ENCODE measurements at places on chromosomes 2 and 18.

- DNase-seq = no peak
Observed at GRCh38 chr2:205719847-205720246, 37.5 kb downstream of the NRP2 start.

DNA sequence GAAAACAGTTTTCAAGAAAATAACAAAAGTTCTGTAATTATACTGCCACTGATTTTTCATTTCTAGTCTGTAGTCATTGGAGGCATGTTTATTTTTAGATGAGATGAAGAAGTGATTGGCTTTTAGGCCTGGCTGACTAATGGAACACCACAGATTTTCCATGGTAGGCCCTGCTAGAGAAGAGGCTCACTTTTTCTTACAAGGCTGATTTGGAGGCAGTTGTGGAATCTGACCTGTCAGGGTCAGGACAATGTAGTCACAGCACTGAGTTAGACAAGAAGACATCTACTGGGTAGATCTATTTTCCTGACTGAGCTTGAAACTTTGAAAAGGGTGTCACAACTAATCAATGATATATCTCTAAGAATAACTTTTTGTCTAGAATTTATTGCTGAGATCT lies 43.9 kb downstream of the KDM3A start:
- no peak for DNase-seq

DNA sequence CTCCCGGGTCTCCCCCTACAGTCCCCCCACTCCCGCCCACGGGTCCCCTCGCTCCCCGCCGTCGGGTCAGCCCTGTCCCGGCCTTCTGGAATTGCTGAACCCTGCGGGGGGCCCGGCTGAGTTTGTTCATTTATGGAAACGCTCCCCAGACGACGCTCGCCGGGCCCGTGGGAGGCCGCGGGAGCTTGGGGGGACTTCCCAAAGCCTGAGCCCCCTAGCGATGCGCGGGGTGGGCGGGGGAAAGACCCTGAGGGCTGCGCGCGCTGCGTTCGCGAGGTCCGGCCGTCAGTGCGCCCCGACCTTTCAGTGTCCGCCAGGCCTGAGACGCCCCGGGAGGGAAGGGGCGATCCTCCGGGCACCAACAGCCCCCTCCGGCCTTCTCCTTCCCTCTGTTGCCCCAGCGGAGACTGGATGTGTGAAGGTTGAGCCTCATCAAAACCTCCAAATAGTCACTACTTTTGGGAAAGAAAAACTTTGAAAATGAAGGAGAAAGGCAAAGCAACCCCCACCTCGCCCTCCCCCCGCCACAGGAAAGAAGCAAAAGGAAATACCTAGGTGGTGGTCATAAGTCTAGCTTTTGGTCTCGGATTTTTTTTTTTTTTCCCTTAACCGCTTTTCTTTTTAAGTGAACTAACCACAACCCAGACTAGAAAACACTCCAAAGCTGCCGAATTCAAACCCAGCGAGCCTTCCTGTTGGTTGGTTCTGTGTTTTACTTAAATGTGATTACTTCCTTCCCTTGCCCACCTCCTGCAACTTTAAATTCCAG lies 509 bp upstream of the CYS1 start:
- peak; percentile 47 for DNase-seq

GRCh38 chr2:138125306-138126288 lies 161.3 kb downstream of the HNMT start:
- DNase-seq = no peak

DNA sequence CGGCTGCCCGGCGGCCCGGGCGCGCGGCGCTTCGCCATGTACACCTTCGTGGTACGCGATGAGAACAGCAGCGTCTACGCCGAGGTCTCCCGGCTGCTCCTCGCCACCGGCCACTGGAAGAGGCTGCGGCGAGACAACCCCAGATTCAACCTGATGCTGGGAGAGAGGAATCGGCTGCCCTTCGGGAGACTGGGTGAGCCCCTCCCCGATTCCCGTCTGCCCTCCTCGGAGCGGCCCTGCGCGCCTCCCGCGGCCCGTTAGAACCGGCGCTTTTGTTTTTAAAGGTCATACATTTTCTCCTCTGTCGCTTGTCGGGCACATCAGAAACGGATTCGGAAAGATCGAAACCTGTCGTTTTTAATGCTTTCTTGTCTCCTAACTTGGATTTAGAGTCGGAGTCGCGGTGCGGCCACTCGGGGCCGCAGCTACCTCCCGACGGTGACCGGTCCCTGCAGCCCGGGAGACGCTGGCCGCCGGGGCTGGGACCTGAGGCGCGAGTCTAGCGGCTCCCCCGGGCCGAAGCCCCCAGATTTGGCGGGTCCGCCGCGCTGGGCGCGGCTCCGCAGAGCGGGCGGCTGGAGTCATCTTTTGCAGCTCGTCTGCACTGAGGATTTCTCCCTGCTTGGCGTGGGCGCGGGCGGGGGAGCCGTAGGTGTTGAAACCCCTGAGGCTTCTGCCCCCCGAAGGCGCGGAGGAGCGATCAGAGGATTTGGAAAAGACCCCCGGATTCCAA lies 519 bp downstream of the TTL start:
- DNase-seq = peak; percentile 13

DNA sequence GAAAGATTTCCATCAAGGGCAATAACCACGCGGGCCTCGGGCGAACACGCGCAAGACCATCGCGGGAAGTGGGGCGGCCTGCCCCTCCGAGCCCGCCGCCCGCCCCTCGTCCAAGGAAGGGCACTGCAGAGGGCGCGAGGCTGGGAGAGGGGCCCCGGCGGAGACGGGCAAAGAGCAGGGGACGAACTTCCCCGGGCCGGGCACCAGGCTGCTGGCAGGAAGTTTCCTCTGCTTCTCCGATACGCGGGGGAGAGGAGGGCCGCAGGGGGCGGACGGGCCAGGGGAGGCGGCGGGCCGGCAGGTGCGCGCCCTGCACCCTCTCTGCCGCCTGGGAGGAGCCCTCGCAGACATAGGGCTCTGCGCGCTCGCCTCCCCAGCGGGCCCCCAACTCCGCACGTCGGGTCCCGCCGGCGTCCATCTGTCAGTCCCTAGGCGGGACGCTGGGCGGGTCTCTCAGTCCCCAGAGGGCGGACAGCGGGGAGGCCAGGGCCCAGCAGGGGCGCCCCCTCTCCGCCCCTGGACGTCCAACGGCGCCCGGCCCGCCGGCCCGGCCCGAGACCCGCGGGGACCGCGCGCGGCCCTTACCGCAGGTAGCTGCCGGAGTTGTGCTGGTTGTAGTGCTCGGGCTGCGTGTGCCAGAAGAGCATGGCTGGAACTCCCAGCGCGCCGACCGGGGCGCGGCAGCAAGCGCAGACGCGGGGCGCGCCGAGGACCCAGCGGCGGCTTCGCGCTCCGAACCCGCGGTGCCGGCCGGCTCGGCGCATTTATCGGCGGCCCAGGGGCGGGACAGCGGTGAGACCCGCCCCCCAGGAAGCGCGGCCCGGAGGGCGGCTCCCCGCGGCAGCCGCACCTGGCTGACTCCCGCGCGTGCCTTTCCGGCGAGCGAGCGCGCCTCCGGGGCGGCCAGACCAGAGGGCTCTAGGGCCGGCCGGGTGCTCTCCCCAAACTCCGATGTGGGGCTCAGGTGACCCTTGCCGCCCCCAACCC lies at the start of gene TFCP2L1:
TFCP2L1 (minus strand) TSS at position 740 of the 987 bp plus-strand sequence; CDS start at position 647, 93 bp downstream.
- DNase-seq = peak; percentile 6

GRCh38 chr18:53380063-53380639 lies 844.3 kb downstream of the MBD2 start:
- DNase-seq = no peak

GRCh38 chr2:54067851-54068375 lies 47.5 kb upstream of the ACYP2 start:
- no peak for DNase-seq

DNA sequence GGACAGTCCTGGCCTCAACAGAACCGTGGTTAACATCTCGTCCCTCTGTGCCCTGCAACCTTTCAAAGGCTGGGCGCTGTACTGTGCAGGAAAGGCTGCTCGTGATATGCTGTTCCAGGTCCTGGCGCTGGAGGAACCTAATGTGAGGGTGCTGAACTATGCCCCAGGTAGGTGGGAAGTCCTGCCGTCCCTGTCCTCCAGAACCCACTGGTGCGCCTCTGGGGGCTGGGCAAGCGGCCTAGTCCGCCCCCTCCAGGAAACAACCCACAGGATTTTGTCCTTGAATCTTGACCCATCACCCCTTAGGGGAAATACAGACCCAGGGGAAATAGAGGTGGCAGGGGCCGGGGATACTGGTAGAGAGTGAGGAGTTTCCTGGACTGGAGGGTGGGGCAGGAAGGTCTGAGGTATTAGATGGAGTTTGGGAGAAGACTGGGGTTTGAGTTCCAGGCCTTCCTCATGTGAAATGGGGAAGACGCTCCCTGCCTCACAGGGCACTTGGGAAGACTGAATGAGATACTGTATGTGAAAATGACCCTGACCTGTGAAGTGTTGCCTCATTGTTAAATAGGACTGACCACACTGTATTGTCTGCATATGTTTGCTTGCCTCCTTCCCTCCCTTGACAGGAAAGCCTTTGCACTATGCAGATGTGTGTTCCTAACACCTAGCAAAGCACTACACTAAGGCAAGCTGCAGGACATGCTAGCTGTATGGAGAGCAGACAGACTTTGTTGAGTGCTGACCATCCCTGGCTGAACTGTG lies 1.4 kb downstream of the SPR start:
- no peak for DNase-seq

DNA sequence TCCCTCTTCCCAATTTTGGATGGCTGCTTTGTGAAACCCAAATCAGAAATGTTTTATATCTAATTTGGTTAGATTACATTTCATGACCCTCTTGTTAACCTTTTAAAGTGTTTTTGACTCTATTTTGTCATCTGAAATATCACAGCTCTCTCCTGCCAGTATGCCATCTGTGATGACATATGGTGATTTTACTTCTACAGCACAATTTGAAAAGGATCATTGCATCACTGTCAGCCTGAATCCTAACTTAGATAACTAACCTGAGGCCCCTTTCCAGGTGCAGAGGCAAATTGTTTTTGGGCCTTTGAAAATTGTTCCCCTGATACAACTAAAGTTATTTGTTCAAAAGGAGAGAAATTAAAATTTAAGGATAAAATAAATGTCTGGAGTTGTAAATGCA lies 1023.4 kb upstream of the LRRTM1 start:
- DNase-seq = no peak

DNA sequence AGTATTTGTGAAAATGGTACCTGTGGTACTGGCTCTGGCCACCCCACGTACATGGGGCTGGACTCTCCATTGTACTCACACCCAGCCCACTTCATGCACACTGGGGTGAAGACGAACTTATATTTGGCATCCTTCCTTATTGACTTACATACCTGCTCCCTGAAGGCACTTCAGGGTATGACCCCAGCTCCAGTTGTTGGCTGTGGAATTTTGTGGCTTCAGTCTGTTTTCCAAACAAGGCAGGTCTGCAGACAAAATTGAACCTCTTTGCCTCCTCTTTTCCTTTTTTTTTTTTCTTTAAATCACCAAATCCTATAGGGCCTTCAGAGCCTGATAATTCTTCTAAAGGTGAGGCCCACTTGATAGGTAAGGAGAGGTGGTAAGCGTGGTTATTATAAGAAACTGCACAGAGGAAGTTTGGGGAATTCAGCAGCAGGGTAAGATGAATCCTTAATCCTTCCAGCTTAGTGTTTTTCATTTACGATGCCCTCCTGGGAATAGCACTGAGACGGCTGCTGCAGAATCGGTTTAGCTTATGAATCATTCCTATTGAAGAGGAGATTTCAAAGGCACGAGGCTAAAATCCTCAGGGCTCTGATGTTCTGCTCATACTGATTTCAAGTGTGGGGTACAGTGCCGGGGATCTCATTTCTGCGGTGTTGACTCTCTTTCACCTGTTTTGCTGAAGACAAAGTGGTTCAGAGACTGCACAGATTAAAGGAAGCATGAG lies 55.2 kb downstream of the KIF5C start:
- DNase-seq = no peak

- DNase-seq = no peak
Observed at GRCh38 chr2:216971593-216971992, 111.7 kb upstream of the TNP1 start.

DNA sequence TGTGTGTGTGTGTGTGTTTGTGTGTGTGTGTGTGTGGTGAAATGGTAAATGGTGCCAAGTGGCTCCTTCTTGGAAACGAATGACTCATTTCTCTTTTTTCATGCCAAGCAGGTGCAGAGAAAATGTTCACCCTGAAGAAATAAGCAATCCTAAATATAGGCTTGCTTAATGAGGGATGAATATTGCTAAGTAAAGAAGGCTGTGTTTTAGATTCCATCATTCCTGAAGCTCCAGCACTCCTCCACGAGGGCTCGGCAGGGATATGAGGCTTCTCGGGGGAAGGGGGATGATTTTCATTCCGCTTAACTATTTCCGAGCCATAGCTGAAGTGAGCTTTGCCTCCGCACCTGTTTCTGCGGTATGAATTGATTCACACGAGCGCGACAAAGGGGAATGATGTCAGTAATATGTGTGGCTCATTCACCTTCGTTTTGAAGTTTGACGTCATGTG lies 72.9 kb downstream of the TSN start:
- no peak for DNase-seq

GRCh38 chr2:242040681-242041080 lies 171.2 kb downstream of the RTP5 start:
- DNase-seq = no peak

- no peak for DNase-seq
Observed at GRCh38 chr2:15127301-15127700, 433.8 kb downstream of the NBAS start.

DNA sequence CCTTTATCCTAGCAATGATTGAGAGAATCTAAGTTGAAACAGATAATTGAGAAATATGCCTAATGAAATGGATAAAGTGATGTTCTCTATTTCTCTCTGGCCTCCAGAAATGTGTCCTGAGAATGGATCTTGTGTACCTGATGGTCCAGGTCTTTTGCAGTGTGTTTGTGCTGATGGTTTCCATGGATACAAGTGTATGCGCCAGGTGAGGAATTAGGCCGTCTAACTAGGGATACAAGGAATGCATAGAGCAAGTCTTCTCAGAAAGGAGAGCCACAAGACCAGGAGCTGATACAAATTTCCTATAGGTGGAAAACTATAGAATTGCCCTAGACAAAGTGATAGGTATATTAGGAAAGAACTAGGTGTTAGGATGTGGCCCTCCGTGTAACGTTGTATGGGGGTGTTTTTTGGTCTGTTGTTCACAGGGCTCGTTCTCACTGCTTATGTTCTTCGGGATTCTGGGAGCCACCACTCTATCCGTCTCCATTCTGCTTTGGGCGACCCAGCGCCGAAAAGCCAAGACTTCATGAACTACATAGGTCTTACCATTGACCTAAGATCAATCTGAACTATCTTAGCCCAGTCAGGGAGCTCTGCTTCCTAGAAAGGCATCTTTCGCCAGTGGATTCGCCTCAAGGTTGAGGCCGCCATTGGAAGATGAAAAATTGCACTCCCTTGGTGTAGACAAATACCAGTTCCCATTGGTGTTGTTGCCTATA lies 592 bp upstream of the CAD start:
- DNase-seq = no peak

- no peak for DNase-seq
Observed at GRCh38 chr2:241351640-241352031, 4.4 kb upstream of the FARP2 start.

- DNase-seq = no peak
Observed at GRCh38 chr2:158533009-158533408, 76.3 kb downstream of the PKP4 start.

Data from CD4-positive, alpha-beta T cell treated with Interleukin-21 for 1 hour (primary cell).